ENCODE measurements at places on chromosomes 3 and 15.

- no peak for DNase-seq
These were observed 373.0 kb upstream of the PROK2 start for GRCh38 chr3:72157748-72158638.

DNA sequence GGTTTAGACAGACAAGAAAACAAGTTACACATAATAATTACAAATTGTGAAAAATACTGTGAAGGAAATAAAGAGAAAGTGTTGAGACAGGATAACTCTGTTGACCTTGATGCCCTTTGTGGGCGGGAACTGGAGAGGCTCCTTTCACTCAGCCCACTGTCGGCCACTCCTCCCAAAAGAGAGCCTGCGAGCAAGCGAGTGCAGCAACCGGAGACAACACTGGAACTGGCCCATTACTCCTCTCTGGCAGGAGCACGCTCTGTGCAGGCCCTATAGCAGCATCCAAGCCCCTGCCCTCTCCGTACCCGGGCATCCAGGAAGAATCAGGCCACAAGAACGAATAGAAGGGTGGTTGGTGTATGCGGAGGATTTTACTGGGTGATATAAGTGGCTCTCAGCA is 16.2 kb upstream of the DUT start:
- DNase-seq = no peak

- no peak for DNase-seq
These were observed 1.7 kb upstream of the SLC9A9 start for GRCh38 chr3:143849854-143850549.

DNA sequence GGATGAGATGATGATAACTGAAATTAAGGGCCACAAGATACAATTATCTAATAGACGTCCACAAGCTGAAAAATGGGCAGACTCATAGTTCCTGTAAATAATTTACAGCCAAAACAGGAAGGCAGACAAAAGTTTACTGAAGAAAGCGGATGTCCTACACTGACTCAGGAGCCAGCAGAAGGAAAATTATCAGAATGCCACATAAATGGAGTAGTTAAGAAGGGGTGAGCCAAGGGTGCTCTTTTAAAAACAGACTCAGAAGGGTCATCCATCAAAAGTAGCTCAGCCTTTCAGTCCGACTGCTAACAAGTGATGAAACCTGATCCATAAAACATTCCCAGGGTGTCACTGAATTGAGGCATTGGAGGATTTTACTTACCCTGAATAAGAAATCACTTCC is 39.8 kb downstream of the TUSC7 start:
- no peak for DNase-seq

- DNase-seq = no peak
These were observed 419.6 kb downstream of the DIPK2A start for GRCh38 chr3:144391236-144391635.

- DNase-seq = peak; percentile 57
These were observed 519.6 kb downstream of the NTRK3 start for GRCh38 chr15:87736891-87737389.

GRCh38 chr15:100560323-100560722 is 31.6 kb upstream of the CERS3 start:
- DNase-seq = no peak

DNA sequence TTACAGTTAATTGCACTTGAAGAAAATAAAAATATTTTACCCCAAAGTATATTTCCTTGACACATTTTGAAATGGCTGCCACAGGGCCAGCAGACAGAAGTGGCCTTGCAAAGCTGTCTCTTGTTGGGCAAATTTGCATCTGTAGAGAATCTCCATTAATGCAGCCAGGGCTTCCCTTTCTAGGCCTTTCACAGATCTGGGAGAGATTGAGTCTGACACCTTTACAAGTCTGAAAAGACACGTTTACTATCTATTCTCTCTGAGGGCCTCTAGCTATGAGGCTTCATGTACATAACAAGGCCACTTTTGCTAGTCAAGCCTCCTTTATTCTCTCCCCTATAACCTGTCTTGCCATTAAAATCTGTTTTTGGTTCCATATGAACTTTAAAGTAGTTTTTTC is 135.9 kb downstream of the ANO10 start:
- no peak for DNase-seq

- DNase-seq = no peak
These were observed 41.9 kb downstream of the CCDC12 start for GRCh38 chr3:46934498-46935167.

DNA sequence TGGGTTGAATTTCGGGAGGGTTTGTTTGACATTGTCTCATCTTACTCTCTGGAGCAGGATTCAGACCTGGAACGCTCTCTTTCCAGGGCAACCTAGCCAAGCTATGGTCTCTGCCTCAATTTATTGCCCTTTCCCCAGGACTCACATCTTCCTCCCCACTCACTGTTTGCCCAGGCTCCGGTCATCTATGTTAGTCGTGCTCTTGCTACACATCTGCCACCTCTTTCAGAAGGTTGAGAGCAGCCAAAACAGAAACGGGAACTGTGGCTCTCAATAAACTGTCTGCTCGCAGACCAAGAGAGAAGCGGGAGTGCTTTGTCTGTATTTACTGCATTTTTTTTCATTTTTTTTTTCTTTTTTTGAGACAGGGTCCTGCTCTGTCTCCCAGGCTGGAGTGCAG is 81.6 kb downstream of the ST6GAL1 start:
- DNase-seq = no peak

DNA sequence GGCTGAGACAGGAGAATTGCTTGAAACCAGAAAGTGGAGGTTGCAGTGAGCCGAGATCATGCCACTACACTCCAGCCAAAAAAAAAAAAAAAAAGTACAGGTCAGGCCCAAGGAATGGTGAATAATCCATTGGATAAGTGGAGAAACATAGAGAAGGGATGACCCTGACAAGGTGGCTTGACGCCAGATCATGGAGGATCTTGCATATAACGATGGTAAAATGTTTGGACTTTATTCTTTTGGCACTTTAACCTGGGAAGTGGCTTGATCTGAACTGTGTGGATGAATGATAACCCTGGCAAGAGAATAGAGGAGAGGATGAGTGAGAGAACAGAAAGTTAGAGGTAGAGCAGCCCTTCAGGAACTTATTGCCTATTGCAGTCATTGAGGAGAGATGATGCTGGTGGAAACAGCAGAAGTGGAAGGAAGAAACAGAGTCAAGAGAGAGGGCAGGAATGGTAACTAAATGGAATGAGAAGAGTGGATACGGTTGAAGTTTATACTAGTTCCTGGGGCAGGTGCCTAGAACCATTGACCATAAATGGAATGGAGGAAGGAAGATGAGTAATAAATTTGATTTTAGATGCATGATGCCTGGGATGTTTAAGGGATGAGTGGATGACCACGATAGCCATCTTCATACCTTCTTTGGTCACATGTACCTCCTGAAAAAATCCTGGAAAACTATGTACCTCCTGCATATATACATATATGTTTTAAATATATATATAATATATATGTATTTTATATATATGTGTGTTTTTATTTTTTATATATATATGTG is 57.8 kb downstream of the BLM start:
- DNase-seq = no peak

GRCh38 chr3:127667119-127667681 is 5.6 kb upstream of the ABTB1 start:
- DNase-seq = no peak

GRCh38 chr3:47425959-47426358 is 45.1 kb downstream of the PTPN23 start:
- DNase-seq = no peak

DNA sequence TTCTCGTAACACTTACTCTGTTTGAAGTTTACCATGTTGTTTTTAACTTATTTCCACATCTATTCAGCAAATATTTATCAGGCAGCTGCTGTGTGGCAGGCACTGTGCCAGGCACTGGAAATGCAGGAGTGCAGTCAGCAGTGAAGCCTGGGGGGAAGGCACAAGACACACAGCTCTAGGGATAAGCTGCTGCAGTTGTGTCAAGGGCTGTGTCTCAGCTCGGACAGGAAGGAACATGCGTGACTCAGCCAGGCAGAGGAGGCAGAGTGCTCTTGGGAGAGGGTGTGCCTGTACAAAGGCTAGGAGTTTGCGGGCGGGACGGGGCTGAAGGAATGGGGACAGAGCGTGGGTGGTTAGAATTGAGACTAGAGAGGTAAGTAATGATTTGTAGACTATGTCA is 24.7 kb downstream of the LYSMD4 start:
- no peak for DNase-seq

GRCh38 chr3:167406876-167407492 is 26.9 kb upstream of the ZBBX start:
- no peak for DNase-seq

DNA sequence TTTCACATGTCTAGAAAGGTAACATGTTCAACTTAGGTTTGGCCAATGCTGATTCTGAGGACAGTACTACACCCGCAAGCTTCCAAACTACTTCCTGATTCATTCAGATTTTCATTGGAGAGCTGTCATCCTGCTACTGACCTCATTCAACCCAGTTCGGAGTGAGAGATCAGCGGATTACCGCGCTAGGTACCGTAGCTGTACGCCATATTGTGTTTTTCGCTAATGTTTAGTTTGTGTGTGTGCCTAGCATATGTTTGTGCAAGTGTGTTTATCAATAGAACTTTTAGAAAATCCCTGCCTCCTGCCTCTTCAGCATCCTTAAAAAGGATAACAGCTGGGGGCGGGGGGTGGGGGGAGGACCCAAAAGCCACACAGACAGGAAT is 1.1 kb downstream of the ZBTB20 start:
- DNase-seq = peak; percentile 28

DNA sequence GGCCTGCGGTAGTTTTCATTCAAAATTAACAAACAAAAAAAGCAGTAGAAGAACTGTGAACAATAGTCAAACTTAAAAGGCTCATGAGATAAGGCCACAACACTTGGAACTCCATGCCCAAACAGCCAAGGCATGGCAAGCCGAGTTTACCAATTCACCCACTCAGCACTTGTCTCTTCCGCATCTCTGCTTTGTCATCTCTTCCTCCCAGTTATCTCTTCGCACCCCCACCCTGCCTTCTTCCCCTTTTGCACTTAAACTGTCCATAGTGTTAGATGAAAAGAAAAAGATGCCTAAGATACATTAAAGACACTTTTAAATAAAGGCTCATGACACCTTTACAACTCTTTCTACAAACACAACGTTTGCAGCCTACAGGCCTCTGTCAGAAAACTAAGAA is 11.1 kb downstream of the TLE3 start:
- DNase-seq = no peak

- DNase-seq = no peak
These were observed 17.8 kb downstream of the SPTBN5 start for GRCh38 chr15:41876007-41876406.

- no peak for DNase-seq
These were observed 22.0 kb downstream of the STARD5 start for GRCh38 chr15:81301815-81302399.

DNA sequence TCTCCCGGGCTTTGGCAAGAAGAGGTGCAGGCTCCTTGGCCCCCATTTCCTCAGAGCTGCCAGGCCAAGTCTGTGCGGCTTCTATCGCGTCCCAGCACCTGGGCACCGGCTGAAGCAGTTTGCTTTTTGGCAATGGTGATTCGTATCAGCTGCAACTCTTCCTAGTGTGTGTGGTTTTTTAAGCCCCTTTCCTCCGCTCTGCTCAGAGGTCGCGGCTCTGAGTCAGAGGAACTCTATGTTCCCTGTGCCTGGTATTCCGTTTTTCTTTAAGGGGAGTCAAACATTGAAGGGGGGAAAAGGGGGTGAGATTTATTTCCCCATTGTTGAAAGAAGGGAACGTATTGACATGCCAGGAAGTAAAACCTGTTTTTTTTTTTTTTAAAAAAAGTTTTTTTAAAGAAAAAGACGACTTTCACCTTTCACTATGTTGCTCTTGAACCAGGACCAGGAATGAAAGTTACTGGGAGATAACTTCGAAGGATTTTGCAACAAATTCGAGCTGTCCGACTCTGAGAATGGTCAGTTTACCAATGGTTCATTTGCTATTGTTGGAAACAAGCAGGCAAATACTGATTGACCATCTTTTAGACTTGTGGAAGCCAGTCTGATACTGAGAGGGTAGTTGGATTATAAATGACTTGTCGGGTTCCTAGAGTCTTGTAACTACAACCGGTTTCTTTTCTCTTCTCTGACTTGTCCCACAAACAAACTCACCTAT is 1.1 kb downstream of the ARMC8 start:
- DNase-seq = peak; percentile 12

DNA sequence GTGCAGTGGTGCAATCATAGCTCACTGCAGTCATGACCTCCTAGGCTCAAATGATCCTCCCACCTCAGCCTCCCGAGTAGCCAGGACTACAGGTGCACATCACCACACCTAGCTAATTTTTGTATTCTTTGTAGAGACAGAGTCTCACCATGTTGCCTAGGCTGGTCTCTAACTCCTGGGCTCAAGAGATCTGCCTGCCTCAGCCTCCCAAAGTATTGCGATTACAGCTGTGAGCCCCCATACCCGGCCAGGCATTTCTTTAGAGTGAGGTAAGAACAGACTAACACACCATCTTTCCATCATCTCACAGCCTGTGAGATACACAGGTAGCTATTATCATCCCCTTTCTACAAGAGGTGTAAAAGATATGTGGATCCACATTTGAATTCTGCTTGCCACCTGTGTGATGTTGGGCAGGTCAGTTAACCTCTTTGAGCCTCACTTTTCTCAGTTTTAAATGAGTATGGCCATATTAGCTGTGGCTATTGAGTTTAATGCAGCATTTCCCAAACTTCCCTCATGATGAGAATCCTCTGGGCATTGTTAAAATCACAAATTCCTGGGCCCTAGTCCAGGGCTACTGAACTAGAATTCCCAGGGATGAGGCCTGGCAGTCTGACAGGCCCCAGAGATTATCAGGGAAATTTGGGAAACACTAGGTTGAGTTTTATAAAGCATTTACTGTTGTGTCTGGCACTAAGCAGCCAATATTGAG is 46.0 kb downstream of the ANP32A start:
- no peak for DNase-seq

Data from CD4-positive, CD25-positive, alpha-beta regulatory T cell (primary cell).